ENCODE measurements at places on chromosomes 4 and X. TPM values are rescaled to one million over a fixed set of nuclear protein-coding genes. Genes with fewer than 3 reads are reported as not detected.
A peak's percentile ranks its signal among the peaks of the same experiment; 100 is the strongest.

DNA sequence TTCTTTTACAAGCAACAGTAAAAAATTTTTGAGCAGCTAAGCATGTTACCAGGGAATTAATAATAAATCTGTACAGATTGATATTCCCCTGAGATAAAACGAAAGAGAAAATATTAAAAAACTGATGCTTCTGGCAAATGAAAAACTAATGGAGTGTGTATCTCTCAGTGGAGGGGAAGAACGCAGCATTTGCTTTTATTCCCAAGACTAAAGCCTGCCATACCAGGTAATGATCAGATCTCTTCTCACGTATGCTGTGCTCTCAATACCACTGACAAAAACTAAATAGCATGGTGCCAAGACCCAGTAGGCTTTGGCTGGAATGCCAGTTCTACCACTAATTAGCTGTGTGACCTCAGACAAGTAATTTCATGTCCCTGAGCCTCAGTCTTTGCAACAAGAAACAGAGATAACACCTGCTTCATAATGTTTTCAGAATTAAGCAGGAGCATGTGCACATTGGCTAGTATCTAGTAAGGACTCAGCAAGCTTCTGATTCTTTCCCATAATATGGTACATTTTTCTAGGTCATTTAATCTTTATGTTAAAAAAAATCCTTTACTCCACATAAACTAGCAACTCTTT is 179.6 kb downstream of the CENPC start:
- no peak for DNase-seq

MAGEA11 gene
- not detected for polyA plus RNA-seq

DNA sequence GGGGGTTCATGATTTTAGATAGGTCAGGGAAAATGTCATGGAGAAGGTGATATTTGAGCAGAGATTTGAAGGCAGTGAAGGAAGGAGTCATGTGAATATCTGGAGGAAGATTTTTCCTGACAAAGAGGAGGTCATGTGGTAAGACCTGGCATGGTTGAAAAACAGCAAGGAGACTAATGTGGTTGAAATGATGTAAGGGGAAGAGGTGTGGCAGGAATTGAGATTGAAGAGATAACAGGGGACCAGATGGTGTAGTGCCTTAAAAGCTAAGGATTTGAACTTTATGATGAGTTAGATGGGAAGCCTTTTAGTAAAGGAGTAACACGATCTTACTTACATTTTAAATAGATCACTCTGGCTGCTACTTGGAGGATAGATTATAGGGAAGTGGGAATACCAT is 210.9 kb downstream of the RTL9 start:
- DNase-seq = no peak

GRCh38 chrX:40310016-40310415 is 212.3 kb upstream of the BCOR start:
- DNase-seq = no peak

GRCh38 chr4:86060341-86060740 is 299.5 kb downstream of the MAPK10 start:
- DNase-seq = no peak

DNA sequence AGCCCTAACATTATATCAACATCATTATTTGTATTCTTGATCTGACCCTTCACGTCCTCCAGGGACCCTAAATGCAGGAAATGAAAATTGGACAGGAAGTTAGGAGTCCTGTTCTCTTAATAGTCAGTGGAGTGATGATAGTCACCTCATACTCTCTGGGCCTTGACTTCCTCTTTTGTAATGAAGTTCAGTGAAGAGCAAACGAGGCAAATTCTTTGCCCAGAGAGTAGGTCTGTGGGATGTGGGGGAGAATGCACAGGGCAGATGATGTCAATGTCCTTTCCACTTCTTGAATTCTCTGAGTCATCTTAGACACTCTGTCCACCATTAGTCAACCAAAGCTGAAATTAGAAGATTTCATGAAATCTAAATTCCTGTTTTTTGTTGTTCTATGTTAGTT is 17.1 kb upstream of the GPRIN3 start:
- no peak for DNase-seq

GAB3 gene
- 2.3 TPM for polyA plus RNA-seq

PRRG3 gene
- polyA plus RNA-seq = 9.9 TPM

- DNase-seq = no peak
These were observed 159.3 kb downstream of the ATG4A start for GRCh38 chrX:108250654-108251579.

CHRNA9 gene
- 2.1 TPM for polyA plus RNA-seq

GRCh38 chr4:21768349-21769310 is 179.9 kb downstream of the KCNIP4 start:
- DNase-seq = no peak

DNA sequence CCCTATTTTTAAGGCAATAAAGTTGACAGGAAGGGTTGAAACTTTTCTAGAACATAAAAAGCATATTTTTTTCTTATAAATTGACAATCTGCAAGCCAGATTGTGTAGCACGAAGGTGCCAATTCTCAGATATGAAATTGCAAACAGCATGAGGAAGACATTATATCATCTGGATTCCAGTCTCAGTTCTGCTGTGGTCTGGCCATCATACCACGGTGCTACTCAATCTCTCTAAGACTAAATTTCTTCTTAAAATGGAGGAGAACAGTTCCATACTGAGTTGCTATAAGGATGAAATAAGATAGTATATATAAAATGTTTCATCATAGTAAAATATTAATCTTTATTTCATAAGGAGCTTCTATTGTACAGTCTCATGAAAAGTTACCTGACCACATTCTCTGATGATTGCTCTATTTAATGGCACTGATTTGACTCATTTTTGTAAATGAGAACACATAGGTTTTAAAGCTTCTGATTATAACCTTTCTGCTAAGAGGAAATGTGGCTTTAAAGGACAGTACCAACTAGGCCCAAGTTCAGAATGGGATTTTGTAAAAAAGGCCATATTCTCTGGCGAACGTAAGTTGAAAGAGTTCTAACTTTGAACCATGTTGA is 127.9 kb downstream of the SHROOM3 start:
- DNase-seq = no peak

- DNase-seq = no peak
These were observed 29.9 kb downstream of the ELF2 start for GRCh38 chr4:139146926-139147629.

TRIM2 gene
- 68.1 TPM for polyA plus RNA-seq

DNA sequence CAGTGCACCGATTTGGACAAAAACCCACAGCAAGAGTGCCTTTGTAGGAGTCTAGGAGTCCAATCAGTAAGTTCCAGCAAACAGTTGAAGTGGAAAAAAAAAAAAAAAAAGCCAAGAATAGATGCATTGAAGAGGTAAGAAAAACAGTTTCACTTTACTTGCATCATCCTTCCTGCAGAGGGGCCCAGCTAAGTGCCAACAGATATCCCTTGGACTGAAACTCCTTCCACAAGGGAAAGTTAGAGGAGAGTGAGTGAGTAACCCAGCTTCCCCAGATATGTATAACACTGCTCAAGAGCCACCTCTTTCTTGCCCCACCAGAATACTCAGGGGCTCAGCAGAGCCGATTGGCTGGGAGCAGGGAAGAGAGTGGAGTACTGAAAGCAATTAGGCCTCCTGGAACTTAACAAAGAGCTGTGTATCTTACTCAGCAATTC is 617.7 kb upstream of the SMIM31 start:
- no peak for DNase-seq

- no peak for DNase-seq
These were observed 243.8 kb upstream of the JADE1 start for GRCh38 chr4:128565565-128566186.

GRCh38 chr4:73661646-73662119 is 41.4 kb upstream of the RASSF6 start:
- no peak for DNase-seq

FAAH2 gene
- polyA plus RNA-seq = 16.1 TPM

GRCh38 chr4:18735740-18736268 is 714.2 kb upstream of the LCORL start:
- no peak for DNase-seq

DNA sequence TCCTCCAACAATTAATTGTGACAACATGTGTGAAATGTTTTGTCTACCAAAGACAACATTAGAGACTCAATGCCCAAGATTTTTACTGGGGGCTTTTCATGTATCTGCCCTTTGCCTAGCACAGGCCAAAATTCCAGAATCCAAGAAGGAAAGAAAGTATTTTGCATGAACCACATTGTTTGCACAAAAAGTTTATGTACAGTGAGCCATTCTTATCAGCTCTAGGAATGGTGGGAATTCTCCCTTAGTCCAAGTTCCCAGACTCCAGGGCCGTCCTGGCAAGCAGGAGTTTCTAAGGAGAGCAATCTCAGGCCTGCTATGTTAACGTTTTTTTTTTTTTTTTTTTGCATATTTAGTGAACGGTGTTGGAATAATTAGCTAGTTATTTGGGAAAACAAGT is 21.6 kb downstream of the GPRASP1 start:
- no peak for DNase-seq

- DNase-seq = no peak
These were observed 52.8 kb upstream of the RHOH start for GRCh38 chr4:40143926-40144508.

EPGN gene
- 1.3 TPM for polyA plus RNA-seq

DNA sequence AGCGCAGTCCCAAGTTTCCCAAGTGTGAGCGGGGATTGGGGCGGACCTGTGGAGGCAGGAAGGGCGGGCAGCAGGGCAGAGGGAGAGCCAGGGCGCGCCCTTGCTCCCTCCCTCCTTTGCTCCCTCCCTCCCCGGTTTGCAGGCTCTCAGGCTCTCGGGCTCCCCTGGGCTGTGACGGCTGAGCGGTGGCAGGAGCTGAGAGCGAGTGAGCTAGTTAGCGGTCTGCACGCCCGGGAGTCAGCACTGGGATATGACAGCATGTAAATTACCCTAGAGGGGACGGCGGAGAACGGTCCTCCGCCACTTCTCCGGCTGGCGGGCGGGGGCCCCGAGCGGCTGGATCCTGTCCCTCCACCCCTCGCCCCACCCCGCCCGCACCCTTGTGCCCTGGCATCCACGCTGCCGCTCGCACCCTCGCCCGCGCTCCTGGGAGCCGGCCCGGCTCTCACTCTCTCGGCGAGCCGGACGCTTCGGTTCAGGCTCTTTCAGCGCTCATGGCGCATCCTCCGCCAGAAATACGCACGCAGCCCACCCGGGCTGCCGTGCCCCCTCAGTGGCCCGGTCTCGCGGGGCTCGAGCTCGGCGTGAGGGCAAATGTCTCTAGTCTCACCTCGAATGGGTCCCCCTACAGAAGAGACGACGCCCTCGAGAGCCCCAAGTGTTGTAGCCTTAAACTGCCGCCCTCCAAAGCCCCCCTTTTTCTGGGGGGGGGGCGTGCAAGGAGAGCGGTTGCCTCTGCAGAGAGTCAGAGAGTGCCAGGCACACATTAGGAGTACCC is at the start of gene TSC22D3:
TSC22D3 (minus strand) TSS at position 54 of the 778 bp plus-strand sequence. CDS start 368 bp downstream, outside the sequence.
- DNase-seq = no peak

CXCL10 gene
- 4.9 TPM for polyA plus RNA-seq

- no peak for DNase-seq
These were observed 174.8 kb upstream of the KLF8 start for GRCh38 chrX:56057325-56057724.

GRCh38 chr4:56156141-56156540 is 207.4 kb downstream of the CEP135 start:
- DNase-seq = no peak

TLR1 gene
- 3.6 TPM for polyA plus RNA-seq

DNA sequence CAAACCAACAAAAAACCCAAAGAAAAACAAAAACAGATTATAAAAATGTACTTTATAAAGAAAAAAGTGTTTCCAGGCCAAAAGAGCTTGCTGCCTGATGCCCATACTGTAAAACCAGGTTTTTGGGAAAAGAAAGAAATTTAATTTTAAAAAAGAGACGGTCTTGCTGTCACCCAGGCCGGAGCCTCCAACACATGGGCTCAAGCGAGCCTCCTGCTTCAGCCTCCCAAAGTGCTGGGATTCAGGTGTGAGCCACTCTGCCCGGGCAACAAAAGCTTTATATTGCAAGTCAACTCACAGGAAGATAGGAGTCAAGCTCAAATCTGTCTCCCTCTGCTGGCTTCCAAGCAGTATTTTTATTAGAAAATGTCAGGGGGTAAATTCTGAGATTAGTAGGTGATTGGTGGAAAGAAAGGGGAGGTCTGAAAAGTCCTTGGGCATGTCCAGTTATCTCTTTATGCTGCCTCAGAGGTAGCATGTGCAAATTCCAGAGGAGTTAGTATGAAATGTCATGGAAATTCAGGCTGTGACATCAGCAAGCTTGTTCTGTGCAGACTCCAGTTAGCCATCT is 39.4 kb downstream of the MGST2 start:
- DNase-seq = no peak

DNA sequence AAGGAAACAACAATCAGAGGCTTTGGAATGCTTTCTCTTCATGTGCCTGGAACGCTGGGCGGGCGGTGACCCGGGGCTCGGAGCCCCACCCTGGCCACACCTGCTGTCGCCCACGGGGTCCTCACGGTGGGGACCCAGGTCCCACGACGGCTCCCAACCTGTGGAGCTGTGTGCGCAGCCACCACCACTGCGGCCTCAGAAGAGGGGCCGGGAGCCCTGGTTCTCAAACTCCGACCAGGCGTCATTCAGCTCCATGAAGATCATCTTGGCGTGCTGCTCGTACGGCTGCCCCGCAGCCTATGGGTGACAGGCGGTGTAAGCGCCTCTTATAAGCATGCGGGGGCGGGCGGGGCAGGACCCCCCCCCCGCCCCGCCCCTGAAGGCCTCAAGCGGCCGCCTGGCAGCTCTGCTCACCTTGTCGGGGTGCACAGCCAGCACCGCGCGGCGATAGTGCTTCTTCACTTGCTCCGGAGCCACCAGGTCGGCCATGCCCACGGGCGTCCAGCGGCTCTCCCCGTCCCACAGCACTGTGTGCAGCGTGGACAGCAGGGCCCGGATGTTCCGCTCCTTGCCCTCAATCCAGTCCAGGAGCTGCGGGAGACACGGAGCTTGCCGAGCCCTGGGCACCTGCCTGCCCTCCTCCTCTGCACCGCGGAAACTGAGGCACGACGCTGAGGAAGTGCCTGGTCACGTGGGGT is 23.7 kb upstream of the CPLX1 start:
- no peak for DNase-seq

GRCh38 chr4:156197216-156197615 is 243.6 kb upstream of the CTSO start:
- peak; percentile 52 for DNase-seq

- DNase-seq = no peak
These were observed 633.6 kb downstream of the PCDH18 start for GRCh38 chr4:136898590-136899248.

GUCY1B1 gene
- polyA plus RNA-seq = 60.1 TPM

HSFX4 gene
- polyA plus RNA-seq = not detected

DNA sequence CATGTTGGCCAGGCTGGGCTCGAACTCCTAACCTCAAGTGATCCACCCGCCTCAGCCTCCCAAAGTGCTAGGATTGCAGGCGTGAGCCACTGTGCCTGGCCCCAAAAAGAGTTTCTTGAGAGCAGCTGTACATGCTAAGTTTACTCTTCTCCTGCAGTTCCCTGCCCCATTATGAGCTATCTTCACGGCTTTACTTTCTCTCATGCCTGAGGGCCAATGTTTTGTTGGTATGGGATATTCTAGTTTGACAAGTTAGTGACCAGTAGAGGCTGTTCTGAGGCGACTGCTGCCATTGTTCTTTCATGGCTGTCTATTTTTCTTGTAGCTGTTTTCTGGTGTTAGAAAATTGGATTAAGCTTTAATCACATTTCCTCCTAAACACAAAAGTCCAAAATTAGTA is 78.0 kb upstream of the STX18 start:
- DNase-seq = no peak

FREM3 gene
- 0.10 TPM for polyA plus RNA-seq

GRCh38 chrX:66200050-66200664 is 36.1 kb downstream of the HEPH start:
- DNase-seq = no peak

GRCh38 chr4:144647590-144647989 is 1.6 kb downstream of the HHIP start:
- no peak for DNase-seq

All from renal cortex interstitium (tissue), 15 donors.